ENCODE measurements at places on chromosomes 1 and 21.

DNA sequence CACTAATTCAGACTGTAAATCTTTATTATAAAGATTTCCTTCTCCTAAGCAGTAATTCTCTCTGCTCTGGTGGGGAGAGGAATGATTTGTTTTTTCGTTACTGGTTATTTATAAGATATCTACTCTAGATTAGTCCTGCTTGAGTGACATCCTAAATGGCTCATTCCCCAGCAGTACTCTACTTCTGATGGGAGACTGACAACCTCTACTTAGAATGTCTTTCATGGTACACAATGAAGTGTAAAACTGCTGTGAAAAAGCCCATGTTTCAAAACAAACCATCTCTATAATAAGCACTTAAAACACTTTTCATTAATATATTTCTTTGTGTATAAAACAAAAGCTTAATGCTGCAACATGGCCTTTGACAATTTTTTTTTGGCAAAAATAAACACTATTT lies 33.9 kb upstream of the ESRRG start:
- no peak for DNase-seq

GRCh38 chr1:147567594-147568381 lies 26.5 kb downstream of the BCL9 start:
- DNase-seq: no peak

GRCh38 chr1:25780318-25781129 lies 19.5 kb upstream of the SELENON start:
- DNase-seq: no peak

- DNase-seq: no peak
Observed at GRCh38 chr1:228141226-228142044, 1.4 kb downstream of the GUK1 start.

- DNase-seq: no peak
Observed at GRCh38 chr1:205168291-205168690, 43.2 kb downstream of the DSTYK start.

DNA sequence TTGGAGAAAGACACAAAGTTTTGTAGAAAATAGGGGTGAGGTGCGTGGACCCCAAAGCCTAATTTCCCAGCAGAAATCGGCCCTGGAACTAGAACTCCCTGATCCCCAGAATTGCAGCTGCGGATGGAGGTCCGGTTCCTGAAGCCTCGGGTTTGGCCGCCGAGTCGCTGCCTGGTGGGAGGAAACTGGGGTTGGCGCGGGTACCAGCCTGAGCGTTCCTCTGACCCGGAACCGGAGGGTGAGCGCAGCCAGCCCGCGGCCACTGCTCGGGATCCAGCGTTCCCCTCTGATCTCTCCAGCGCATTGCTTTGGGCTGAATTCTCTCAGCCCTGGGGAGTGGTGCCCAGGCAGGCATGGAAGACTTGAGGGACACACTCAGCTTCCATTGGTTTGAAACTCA lies 1.6 kb downstream of the ST6GALNAC5 start:
- DNase-seq: no peak

- DNase-seq: peak; percentile 39
Observed at GRCh38 chr1:161044908-161045735, 655 bp downstream of the USF1 start.

GRCh38 chr1:197559244-197559643 lies 216.0 kb downstream of the DENND1B start:
- no peak for DNase-seq

DNA sequence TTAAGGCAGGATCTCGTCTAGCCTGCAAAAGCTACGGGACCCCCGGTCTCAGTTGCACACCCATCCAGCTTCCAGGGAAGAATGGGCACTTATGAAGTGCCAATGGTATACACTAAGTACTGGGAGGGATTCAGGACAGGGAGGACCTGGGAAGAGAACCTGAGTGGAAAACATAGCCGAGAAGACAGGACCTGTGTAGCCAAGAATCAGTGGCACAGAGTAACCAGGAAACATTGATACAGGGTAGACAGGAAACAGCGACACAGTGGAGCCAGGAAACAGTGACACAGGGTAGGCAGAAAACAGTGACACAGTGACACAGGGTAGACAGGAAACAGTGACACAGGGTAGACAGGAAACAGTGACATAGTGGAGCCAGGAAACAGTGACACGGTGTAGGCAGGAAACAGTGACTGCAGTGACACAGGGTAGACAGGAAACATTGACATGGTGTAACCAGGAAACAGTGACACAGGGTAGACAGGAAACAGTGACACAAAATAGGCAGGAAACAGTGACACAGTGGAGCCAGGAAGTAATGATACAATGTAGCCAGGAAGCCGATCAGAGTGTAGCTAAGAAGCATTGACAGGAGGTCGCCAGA lies 138.0 kb upstream of the ARHGEF16 start:
- DNase-seq: no peak

GRCh38 chr1:203166192-203166940 lies 9.3 kb downstream of the MYBPH start:
- DNase-seq: no peak

GRCh38 chr1:48200166-48200900 lies 22.2 kb upstream of the SLC5A9 start:
- DNase-seq: no peak

GRCh38 chr1:39196244-39197215 lies 8.0 kb upstream of the MACF1 start:
- no peak for DNase-seq

DNA sequence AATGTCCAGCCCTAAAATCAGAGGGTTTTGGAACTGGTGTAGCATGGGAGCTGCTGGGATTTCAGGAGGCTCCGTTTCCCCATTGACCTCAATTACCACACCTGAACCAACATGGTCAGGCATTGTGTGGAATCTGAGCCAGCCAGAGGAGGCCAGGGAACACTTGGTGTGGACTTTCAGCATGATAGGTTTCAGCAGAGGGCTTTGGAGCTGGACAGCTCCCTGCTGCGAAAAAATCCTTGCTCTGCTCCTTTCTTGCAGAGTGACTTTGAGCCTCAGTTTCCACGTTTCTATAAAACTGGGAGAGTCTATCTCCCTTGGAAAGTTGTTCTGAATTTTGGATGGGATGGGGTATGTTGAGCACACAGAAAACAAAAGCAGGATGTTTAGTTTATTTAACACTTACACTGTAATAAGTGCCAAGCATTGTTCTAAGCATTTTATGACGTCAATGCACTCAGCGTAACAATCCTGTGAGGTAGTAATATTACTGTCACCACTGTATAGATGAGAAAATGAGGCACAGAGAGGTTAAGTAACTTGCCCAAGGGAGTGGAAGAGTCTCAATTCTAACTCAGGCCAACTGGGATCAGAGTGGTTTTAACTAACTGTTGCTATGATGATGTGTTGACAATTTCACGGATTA lies 168.0 kb downstream of the GRIK3 start:
- DNase-seq: no peak

- DNase-seq: no peak
Observed at GRCh38 chr1:36349241-36349671, 25.8 kb upstream of the EVA1B start.

DNA sequence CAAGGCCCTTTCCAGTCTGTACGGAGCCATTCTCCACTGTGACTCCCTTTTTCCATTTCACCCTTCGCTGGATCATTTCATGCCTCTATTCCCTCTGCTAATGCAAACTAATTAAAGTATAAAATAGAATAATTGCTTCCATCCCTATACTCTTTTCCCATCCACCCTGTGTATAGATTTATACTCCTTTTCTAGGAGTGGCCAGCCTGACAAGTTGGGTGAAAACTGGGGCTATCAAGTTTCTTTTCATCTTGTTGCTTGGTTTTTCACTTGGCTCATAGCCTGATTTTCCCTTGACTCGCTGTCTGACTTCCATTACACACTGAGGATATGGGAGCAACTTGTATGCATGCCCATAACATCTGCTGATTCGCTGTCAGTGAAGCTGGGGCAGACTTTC lies 107.0 kb downstream of the PLXNA2 start:
- DNase-seq: no peak

DNA sequence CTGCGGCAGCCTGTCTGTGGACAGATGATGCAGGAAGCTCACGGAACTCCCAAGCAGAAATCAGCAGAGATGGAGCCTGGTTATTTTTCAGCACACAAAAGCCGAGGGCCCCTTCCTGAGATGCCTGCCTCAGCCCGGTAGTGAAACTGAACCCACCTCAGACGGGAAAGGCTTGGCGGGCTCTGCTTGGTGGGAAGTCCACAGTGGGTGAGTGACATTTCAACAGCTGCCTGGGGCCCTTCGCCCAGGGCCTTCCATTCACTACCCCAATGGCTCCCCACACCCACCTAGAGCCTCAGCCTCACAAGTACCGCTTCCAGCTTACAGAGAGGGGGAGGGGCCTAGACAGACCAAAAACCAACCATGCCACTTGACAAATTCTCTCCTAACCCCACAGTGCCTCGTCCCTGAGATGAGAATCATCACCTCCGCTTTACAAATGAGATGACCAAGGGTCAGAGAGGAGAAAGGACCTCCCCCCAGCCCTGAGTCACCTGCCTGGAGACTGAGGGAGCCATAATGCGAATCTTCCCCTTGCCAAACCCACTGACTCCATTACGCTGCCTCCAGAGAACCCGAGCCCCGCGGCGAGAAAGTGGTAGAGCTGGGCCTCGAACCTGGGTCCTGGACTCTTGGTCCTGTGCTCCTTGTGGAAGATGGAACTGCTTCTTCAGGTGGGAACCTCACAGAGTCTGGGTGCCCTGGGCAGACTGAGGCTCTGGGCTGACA lies 3.4 kb upstream of the ECE1 start:
- DNase-seq: peak; percentile 94

GRCh38 chr21:36111238-36111637 lies 23.6 kb upstream of the CBR3 start:
- DNase-seq: no peak

- no peak for DNase-seq
Observed at GRCh38 chr1:158998037-158998780, 11.5 kb upstream of the IFI16 start.

- no peak for DNase-seq
Observed at GRCh38 chr1:164891615-164892014, 332.6 kb downstream of the PBX1 start.

DNA sequence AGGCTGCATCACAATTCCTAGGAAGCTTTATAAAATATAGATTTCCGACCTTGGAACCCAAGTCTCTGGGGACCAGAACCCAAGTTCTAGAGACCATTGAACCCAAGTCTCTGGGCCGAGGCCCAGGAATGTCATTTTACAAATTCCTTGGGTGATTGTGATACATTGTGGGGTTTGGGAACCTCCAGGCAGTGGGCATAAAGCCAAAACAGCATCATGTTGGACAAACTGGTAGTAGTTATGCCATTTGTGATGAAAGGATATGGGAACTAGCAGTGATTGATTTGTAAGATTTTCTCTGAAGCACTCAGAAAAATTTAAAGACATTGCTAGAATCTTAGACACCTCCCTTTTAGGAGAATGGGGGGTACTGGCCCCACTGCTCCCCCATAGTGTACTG lies 160.2 kb downstream of the HIVEP3 start:
- no peak for DNase-seq

- no peak for DNase-seq
Observed at GRCh38 chr1:181413836-181414235, 69.5 kb upstream of the CACNA1E start.

DNA sequence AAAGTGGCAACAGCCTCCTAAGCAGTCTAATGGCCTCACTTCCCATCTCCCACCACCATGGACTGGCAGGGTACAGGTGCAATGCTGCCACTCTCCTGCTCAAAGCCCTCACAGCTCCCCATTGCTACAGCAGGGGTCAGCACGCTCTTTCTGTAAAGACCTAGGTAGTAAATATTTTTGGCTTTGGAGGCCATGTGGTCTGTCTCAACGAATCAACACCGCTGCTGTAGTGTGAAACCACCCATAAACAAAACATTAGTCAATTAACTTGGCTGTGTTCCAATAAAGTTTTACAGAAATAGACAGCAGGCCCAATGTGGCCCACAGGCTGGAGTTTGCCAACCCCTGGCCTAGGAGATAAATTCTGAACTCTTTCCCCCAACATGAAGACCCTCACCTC lies 44.6 kb upstream of the TMEM125 start:
- no peak for DNase-seq

GRCh38 chr1:233025157-233025556 lies 74.7 kb downstream of the NTPCR start:
- no peak for DNase-seq

DNA sequence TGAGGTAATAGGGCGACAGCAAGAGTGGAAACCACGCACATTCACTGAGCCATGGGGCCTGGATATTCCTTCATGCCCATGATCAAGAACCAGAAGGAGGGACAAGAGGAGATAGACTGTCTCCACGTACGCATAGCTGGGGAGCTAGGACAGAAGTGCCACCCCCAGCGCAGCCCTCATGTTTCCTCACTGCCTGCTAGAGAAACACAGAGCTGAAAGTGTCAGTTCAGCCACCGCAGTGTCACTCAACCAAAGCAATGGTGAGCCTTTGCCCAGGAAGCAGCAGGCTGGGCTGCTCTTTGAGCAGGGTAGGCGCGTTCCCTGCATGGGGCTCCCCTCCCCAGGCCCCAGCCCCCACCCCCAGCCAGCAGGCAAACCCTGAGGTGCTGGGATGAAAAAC lies 68.5 kb downstream of the STUM start:
- no peak for DNase-seq

GRCh38 chr1:215113776-215114153 lies 31.2 kb downstream of the KCNK2 start:
- DNase-seq: no peak

DNA sequence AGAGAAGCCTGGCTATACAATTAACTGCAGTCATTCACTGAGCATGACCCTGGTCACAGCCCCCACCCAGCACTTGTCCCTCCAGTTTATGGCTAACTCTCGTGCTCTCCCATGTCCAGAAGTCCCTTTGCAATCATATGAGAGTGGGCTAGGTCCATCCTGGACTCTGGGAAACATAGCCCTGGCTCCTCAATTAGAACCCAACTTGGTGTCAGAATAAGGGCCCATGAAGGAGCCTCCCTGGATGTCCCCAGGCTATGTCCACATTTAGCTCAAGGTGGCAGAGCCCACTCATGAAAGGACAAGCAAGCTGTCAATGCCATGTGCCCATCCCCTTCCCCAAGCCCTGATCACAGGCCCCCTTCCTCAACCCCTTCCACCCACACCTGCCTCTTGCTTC lies 27.4 kb upstream of the HPDL start:
- DNase-seq: no peak

- DNase-seq: no peak
Observed at GRCh38 chr1:151733126-151733525, 11.8 kb downstream of the RIIAD1 start.

- no peak for DNase-seq
Observed at GRCh38 chr1:240500647-240501046, 111.3 kb downstream of the GREM2 start.

- no peak for DNase-seq
Observed at GRCh38 chr1:196510451-196510850, 97.8 kb downstream of the KCNT2 start.
